ENCODE measurements at places on chromosomes 6 and 20.

DNA sequence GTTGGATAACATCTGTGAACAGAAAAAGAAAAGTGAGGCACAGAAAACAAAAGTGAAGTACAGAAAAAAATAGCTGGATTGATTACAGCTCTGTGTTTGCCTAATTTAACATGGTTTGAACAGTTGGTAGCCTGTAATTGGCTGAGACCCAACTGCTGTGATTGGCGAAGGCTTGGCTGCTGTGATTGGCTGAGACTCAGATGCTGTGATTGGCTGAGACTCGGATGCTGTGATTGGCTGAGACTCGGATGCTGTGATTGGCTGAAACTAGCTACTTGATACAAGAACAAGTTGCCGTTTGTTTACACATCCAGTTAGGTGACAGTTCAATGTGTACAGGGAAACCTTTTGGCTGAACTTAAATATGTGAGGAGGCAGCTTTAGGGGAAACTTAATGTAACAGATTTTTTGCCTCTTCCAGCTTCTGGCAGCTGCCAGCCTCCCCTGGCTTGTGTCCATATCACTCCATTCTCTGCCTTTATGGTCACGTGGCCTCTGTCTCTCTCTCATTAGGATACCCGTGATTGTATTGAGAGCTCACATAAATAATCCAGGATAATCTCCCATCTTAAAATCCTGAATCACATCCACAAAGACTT is 223.4 kb upstream of the FOXA2 start:
- DNase-seq: no peak

GRCh38 chr6:56246881-56247653 is at the start of gene COL21A1:
COL21A1 (minus strand) TSS chr6:56247580; CDS start chr6:56182618, 64,962 bp downstream.
- DNase-seq: no peak

GRCh38 chr6:166954118-166954713 is 2.1 kb downstream of the RNASET2 start:
- DNase-seq: no peak

- no peak for DNase-seq
Measured at GRCh38 chr6:50030350-50030749, 8.6 kb upstream of the DEFB110 start.

DNA sequence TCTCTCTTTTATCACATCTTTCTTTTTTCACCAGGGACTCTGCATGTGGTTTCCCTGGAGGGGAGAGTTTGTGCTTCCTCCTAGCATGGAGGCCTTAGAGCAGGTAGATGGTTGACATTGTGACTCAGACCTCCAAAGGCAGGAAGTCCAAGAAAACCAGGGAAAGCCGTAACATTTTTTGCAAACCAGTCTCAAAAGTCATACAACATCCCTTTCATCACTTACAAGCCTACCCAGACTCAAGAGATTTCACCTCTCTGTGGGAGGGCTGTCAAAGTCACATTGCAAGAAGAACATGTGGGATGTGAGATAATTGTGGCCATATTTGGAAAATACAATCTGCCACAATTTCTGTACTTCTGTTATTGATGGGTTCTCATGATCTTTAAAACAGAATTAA is 46.2 kb downstream of the SNRNP48 start:
- no peak for DNase-seq

GRCh38 chr6:7108964-7109836 is 1.4 kb downstream of the RREB1 start:
- DNase-seq: peak; percentile 28

GRCh38 chr20:56323656-56324055 is 35.1 kb upstream of the FAM210B start:
- no peak for DNase-seq

- DNase-seq: no peak
Measured at GRCh38 chr6:14120546-14120945, 3.0 kb downstream of the CD83 start.

DNA sequence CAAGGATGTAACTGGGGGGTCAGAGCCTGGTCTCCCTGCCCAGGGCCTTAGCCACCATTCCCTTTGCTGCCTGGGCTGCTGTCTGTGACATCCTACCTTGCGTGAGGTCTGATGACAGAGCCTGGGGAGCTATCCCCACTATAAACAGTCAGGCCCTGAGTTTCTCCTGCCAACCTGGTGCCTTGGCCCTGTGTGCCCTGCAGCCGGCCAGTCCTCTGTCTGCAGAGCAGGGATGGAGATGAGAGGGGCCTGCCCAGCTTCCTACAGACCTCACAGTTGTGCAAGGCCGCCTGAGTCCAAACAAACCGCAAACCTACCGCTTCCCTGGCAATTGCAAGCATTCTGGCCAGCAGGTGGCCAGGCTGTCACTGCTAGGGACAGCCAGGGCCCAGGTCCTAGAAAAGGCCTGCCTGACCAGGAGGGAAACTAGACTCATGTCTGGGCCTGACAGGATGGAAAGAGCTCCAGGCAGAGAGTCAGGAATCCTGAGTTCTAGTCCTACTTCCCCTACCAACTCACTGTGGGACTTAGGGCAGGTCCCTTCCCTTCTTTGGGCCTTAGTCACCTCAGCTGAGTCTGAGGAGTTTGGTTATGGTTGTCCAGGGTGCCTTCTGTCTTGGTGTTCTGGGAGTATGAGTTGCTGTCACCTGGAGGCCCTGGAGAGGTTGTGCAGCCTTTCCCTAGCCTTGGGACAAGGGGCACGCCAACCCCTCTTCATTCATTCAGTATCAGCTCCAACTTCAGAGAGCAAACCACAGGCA is 86.2 kb downstream of the VEGFA start:
- DNase-seq: no peak

DNA sequence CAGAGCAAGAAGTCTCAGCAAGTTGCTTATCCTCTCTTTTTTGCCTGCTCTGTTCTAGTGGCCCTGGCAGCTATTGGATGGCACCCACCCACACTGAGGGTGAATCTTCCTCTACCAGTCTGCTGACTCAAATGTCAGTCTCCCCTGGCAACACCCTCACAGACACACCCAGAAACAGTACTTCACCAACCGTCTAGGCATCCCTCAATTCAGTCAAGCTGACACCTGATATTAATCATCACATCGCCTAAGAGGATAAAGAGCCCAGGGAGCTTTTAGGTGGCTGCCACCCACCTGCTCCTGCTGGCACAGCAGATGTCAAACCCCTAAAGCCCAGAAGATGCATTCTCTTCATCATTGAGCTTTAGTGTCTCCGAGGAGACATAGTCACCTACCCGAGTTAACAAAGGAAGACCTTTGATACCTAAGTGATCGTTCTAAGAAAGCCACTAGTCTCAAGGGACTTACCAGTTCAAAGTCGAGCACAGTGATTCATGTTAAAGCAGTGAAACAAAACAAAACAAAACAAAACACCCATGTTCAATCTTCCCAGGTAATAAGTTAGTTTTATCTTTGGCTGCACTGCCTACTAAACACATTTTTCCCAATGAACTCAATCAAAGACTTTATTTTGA is 97.7 kb upstream of the KCNQ5 start:
- DNase-seq: no peak

All from effector CD4-positive, alpha-beta T cell (primary cell).